ENCODE measurements at places on chromosomes 1 and 21.

- DNase-seq: peak; percentile 54
Observed at GRCh38 chr1:65459397-65459768, 38.9 kb downstream of the LEPR start.

DNA sequence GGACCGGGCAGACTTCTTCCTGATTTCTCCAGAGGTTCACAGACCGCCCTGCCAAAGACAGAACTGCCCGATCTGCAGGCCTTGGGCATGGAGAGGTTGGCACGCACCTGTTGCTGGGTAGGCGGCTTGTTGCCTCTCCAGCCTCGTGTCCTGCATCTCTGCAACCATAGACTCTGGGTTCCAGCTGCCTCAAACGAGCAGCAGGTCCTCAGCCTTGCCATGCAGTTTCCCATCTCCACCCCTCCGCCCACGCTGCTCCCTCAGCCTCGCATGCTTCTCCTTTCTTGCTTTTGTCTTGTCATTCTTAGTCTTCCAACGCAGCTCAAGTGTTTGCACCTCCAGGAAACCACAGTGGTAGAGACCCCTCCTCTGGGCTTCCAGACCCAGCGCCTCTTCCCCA, 126.2 kb downstream of the LACTBL1 start:
- DNase-seq: no peak

- DNase-seq: no peak
Observed at GRCh38 chr1:37807220-37807554, 403 bp upstream of the C1orf122 start.

- peak; percentile 34 for DNase-seq
Observed at GRCh38 chr1:221756830-221757551, 15.1 kb upstream of the DUSP10 start.

DNA sequence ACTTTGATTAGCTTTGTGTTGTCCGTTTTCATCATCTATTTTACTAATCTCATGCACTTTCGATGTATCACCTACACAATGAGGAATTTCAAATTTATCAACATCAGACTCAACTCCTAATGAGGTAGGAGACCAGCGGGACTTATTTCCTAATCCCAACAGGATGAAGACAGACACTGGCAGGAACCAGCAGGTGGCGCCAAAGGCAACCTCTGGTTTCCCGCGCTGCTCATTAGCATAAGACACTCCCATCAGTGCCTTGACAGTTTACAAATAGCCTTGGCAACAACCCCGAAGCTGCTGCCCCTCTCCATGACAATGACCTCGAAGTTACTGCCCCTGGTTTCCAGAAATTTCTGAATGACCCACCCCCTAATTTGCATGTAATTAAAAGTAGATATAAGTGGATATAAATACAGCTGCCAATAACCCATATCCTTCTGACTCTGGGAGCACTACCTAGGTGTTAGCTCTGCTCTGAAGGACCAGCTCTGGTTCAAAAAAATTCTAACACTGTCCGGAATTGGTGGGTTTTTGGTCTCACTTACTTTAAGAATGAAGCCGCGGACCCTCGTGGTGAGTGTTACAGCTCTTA, 974.8 kb downstream of the ADGRL2 start:
- DNase-seq: peak; percentile 55

- DNase-seq: peak; percentile 97
Observed at GRCh38 chr1:206001476-206001888, 1.7 kb downstream of the RAB7B start.

DNA sequence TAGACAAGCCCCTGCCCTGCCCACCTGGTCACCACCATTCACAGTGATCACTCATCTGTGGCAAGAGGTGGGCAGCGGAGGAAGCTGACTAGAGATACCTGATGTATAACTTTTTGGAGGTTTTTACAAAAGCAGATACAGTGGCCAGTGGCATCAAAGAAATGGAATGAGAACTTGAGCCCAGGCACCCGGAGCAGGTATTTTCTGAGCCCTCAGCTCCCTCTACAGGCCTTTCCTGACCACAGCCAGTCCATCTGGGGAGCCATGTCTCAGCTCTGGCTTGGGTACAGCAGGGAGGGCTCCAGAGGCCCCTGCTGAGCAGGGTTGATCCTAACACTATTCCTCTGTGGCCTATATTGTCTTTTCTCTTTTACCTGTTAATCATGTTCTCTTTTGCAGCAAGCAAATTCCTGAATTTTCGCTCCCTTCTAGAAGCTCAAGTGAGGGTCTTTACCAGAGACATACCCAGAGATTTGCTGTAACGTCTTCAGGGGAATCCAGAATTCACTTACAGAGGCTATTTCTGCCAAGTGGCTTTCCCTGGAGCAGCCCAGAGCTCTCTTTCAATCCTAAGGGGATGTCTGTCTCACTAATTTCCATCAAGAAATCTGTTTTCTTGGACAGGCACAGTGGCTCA, 27.3 kb downstream of the GPR157 start:
- DNase-seq: peak; percentile 63

GRCh38 chr1:26546375-26546774, 16.8 kb downstream of the RPS6KA1 start:
- peak; percentile 12 for DNase-seq

GRCh38 chr1:163771637-163772036, 449.9 kb downstream of the NUF2 start:
- no peak for DNase-seq

DNA sequence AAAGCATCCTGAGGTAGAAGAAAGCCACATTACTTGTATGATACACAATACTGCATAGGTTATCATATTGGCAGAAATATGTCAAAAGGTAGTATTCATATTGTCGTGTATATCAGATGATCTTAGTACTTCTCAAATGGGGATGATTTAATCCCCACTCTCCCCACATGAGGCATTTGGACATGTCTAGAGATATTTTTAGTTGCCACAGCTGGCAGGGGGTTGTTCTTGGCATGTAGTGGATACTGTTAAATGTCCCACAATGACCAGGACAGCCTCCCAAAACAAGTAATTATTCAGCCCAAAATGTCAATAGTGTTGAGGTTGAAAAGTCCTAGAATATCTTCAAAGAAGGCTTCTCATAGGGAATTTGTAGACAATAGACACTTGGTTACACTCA, 162.8 kb downstream of the NEGR1 start:
- DNase-seq: no peak

- DNase-seq: no peak
Observed at GRCh38 chr21:30391492-30392025, 4.3 kb upstream of the KRTAP13-1 start.

DNA sequence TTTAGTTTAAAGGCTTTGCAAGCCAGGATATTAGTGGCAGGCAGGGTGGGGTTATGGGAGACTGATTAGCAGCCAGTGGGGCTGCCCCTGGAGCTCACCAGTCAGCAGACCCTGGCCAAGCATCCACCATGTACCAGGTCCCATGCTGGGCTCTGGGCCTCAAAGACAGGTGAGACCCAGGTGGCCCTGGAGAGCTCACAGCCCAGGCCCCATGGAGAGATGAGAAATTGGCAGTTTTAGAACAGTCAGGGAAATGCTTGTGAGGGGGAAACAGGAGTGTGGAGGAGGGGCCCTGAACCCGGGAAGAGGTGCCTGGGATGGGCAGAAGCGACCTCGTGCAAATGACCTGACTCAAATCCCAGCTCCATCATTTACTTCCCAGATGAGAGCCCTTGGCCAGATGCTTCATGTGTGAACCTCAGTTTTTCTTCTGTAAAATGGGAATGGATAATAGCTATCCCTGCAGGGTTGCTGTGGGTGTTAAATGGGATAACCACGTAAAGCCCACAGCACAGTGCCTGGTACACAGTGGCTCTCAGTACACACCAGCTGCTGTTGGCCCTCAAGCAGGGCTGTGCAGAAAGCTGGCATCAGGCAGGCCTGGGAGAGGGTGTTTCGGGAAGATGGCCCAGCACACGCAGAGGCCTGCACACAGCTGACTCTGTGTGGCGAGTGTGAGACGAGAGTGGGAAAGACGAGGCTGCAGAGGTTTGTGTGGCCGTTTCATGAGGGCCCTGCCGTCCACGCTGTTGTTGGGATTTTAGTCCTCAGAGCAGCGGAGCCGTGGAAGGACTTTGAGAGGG, 518.5 kb downstream of the PTPRU start:
- no peak for DNase-seq

- peak; percentile 64 for DNase-seq
Observed at GRCh38 chr1:33130297-33130696, 49.3 kb downstream of the AZIN2 start.
